Heart right ventricle (tissue), 16 donors: ENCODE measurements at places on chromosomes 2 and 18. TPM values are rescaled to one million over a fixed set of nuclear protein-coding genes. Genes with fewer than 3 reads are reported as not detected.

DNA sequence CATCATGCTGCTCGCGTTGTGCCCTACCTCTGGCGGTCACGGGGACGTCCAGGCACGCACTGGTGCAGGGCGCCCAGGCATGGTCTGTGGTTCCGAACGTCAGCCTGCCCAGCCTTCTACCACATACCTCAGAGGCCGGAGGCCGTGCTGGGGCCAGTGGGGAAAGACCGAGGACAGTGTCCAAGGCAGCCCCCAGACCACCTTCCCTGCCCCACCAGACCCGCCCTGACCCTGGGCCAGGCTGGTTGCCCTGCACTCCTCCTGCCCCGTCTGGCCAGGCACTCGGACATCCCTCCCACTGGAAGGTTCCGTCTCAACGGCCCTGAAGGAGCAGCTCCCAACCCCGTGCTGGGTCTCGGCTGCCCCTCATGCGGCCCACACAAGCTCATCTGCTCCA, 32.8 kb downstream of the SLC66A2 start:
- no peak for DNase-seq

DNA sequence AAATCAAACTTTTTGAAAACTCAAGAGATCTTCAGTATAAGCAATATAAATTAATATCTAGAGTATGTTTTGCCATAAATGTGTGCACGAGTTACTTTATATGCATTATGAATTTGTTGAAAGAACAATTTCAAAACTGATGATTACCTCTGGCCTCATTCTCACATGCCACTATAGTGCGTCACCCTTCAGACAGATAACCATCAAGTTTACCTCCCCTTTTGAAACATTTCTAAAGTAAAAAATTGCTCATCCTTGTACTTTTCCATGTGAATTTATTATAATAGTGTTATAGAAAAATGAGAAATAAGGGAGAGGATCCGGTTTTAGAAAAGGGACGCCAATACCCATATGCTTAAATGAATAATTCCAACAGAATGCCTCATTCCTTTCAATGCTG, 38.3 kb downstream of the ZEB2 start:
- no peak for DNase-seq

- DNase-seq: no peak
Measured at GRCh38 chr2:104572834-104573233, 281.1 kb upstream of the POU3F3 start.

DNA sequence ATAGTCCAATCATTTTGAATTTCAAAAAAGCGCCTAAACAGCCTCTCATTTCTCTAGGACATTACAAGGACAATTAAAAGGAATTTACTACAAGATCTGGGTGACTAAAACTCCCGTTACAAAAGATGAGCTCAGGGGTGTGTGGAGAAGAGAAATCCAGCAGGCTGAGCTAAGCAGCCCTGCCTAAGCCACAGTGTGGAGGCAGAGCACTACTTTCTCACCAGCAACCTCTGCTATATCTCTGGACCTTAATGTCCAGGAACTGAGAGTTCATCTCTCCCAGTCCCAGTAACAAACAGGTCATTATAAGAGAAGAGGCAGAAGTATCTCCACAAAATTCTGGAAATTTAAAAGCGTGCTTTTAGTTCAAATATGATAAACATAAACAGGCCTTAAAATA, 18.9 kb upstream of the ANKRD62 start:
- DNase-seq: no peak

DNA sequence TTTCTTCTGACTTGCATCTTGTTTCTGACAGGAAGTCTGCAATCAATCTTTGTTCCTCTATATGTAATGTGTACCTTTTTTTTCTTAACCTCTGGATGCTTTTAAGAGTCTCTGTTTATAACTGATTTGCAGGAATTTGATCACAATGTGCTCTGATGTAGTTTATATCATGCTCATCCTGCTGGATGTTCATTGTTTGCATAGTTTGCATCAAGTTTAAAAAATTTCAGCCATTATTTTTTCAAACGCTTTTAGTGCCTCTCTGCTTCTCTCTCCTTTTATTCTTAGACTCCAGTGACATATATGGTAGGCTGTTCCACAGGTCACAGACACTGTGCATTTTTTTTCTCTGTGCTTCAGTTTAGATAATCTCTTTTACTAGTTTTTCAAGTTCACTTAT, 23.9 kb downstream of the RBKS start:
- no peak for DNase-seq

DNA sequence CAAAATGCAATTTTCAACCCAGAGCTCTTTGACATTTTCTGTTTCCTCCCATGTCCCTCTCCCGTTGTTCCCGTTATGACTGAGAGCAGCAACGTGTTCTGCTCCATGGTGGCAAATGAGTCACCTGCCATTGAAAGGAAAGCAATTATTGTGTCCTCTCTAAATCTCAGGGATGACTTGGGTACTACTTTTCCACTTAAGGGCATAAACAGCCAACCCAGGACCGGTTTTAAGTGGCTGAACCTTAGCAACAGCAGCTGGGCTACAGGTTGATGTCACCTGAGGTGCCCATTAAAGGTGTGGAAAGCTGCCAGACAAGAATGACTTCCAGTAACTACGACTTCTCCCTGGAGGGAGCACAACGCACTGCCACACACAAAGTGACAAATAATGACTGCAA, 236.8 kb downstream of the NCKAP5 start:
- no peak for DNase-seq

DNA sequence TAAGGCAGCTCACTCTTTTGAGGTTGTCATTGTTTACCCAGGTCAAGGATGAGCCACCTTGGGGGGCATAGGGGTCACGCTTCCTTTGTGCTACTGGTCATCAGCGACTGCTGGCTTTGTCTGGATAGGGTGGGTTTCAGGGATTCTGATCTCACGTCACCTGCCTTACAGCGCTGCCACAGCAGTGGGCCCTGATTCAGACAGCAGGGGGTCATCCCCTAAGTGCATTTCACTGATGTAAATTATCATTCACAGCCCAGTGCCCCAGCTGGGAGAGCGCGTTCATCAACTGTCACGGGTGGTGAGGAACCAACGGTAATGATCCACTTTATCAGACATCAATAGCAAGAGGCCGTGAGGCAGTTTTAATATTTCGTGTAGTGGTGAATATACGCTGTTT, 291.2 kb downstream of the NEDD4L start:
- DNase-seq: no peak

DNA sequence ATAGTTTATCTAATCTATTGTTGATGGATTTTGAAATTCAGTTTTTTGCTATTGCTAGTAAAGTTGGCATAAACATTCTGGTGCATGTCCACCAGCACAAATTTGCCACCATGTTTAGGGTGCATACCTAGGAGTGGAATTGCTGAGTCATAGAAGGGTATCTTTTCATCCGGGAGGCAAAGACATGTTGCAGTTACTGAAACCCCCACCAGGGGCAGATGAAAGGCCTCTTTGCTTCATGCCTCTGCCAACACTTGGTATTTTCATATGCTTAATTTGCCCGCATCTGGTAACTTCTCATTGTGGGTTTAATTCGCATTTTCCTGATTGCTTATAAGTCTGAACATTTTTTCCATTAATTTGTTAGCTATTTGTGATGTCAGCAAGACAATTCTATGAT, 8.2 kb downstream of the DCC start:
- DNase-seq: no peak

- DNase-seq: no peak
Measured at GRCh38 chr2:144830543-144830942, 310.6 kb upstream of the ZEB2 start.

GRCh38 chr2:96756788-96757476, 3.8 kb upstream of the CNNM4 start:
- no peak for DNase-seq

- no peak for DNase-seq
Measured at GRCh38 chr2:128734521-128735295, 416.0 kb upstream of the HS6ST1 start.

DNA sequence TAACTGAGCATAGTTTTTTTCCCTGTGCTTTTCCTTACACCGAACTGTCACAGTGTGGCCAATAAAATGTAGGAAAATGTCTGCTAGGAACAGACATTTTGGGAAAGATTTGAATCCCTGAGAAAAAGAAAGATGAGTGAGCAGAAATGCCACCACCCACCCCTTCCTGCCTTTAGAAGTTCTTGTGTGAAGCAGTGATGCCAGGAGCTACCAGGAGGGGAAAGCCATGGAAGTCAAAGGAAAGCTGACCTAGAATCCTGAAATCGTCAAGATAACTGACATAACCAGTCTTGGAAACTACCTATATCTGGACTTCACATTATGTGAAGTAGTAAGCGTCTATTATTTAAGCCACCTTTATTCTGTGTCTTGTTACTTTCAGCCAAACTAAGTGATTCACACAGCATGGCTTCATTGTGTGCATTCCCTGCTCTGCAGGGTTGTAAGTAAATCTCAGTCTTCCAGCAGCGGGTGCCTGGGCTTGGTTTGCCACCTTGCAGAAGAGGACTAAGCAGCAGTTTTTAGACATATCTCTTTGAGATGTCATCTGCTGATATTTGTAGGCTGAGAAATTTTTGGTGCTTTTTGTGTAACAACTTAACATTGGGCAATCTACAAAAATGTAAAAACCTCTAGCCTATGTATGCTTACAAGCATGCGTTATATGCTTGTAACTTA, 11.2 kb upstream of the SPRED2 start:
- no peak for DNase-seq

DNA sequence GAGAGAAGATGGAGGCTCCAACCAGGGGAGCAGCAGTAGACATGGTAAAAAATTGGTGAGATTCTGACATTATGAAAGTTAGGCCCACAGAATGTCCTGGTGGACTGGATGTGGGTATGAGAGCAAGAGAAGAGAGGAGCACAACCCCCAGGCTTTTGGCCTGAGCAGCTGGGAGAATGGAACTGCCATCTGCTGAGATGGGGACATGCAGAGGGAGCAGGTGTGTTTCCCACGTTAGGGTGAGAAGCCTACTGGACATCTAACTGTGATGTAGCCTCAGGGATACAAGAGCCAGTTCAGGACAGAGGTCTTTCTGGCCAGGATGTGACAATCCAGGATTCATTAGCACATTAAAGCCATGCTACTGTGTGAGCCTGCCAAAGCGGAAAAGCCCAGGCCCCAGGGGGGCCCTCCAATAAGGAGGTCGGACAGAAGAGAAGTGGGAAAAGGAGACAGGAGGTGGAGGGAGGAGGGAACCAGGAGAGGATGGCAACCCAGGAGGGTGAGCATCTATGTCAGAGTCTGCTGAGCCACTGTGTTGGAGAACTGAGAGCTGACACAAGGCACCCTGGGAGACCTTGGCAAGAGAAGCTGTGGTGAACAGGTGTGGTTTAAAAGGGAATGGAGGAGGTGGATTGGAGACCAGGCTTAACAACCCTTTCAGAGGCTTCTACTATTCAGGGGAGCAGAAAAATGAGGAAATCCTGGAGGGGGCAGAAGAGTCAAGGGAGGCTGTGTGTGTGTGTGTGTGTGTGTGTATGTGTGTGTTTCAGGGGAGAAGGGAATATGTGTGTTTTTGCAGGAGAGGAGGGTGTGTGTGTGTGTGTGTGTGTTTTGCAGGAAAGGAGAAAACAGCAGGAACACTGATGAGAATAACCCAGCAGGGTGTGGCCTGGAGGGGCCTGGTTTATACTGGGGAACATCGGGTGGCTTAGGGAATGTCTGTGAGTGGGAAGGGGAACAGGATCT, 10.5 kb downstream of the CYB5A start:
- no peak for DNase-seq

DNA sequence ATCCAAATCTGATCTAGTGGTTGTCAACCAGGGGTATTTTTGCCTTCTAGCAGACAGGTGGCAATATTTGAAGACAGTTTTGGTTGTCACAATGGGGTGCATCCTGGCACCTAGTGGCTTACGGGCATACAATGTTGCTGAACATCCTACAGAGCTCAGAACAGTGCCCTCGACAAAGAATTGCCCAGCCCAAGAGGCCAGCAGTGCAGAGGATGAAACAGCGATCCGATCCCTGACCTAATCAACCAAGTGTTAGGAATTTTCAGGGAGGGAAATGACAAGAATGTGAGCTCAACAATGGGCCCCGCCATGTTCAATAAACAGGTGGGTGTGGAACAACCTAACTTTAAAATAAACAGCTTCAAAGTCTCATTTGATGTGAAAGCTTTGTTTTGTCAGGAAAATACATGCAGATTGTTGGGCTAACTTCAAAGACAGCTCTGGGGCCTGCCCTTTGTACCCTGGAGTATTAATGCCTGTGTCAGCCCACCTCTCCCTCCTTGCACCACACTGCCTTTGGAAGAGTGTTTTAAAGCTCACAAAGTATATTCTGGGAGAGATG, 22.5 kb upstream of the SCYGR5 start:
- no peak for DNase-seq

- DNase-seq: no peak
Measured at GRCh38 chr2:160256507-160256906, 56.4 kb upstream of the ITGB6 start.

GRCh38 chr2:119206201-119206600, 17.4 kb upstream of the STEAP3 start:
- DNase-seq: no peak

DNA sequence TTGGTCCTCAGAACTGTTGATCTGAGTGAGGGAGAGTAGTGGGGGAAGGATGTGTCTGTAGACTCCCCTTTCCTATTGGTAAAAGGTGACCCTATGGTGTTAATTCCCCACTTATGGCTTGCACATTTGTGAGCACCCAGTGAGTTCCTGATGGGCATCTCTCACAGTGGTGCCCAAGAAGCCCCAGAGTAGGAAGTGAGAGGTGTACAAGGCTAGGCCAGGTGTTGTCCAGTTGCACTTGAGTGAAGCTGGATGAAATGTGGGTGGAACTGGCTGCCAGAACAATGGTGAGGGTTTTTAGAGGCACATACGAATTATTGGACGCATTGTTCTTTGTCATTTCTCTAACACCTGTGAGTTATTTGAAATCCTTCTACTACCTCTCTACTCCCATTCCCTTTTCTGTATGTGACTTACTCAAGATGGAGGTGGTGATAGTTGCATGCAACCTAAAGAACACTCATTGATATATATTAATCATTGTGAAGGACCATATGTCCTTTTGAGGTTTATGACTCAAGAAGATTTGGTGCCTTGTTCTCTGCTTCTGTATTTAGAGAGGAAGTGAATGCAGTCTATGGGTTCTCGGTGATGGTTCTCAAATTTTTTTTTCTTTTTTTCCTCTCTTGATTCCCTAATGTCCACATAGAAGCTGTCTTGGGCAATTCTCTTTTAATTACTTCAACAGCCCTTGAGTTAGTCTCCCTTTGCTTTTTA, 162.7 kb downstream of the FSHR start:
- DNase-seq: no peak

DNA sequence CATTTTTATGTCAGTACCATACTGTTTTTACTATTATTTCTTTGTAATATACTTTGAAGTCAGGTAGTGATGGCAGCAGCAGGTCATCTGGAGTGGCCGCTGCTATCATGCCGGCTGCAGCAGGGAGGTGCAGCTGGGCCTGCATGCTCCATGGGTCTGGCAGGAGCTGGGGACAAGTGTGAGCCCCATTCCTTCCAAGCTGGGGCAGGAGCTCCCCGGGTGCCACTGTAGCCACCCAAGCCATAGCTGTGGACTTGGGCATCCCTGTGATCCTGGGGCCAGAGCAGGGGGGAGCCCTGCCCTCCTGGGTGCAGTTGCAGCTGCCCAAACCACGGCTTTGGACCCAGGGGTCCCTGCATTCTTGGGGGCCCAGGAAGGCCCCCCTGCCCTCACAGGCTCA, 59.2 kb downstream of the CSRNP3 start:
- no peak for DNase-seq

- DNase-seq: no peak
Measured at GRCh38 chr2:145321344-145321743, 801.4 kb upstream of the ZEB2 start.

- DNase-seq: no peak
Measured at GRCh38 chr2:230798769-230799399, 65.9 kb upstream of the ITM2C start.

Gene MYO1B
- total RNA-seq: 8.7 TPM

Gene IL1R2
- not detected for total RNA-seq

Gene ADAM17
- total RNA-seq: 13.7 TPM

Gene RNF125
- 2.9 TPM for total RNA-seq

Gene ATRAID
- total RNA-seq: 126 TPM

Gene ABCB6
- total RNA-seq: 13.5 TPM

Gene FOXD4L1
- total RNA-seq: not detected

Gene RAD51AP2
- 0.13 TPM for total RNA-seq
